Fibroblast of skin of scalp (primary cell): ENCODE measurements at places on chromosomes 2 and 18.

DNA sequence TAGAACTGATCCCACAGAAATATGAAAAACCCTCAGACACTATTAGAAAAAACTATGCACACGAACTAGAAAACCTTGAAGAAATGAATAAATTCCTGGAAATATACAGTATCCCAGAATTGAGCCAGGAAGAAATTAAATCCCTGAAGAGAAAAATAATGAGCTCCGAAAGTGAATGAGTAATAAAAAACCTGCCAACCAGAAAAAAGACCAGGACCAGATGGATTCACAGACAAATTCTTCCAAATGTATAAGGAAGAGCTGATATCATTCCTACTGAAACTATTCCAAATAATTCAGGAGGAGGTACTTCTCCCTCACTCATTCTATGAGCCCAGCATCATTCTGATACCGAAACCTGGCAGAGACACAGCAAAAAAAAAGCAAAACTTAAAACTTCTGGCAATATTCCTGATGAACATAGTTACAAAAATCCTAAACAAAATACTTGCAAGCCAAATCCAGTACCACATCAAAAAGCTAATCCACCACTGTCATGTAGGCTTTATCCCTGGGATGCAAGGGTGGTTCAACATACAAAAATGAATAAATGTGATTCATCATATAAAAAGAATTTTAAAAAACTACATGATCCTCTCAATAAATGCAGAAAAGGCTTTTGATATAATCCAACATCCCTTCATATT is 1397.6 kb upstream of the DDX18 start:
- DNase-seq = peak; percentile 50

DNA sequence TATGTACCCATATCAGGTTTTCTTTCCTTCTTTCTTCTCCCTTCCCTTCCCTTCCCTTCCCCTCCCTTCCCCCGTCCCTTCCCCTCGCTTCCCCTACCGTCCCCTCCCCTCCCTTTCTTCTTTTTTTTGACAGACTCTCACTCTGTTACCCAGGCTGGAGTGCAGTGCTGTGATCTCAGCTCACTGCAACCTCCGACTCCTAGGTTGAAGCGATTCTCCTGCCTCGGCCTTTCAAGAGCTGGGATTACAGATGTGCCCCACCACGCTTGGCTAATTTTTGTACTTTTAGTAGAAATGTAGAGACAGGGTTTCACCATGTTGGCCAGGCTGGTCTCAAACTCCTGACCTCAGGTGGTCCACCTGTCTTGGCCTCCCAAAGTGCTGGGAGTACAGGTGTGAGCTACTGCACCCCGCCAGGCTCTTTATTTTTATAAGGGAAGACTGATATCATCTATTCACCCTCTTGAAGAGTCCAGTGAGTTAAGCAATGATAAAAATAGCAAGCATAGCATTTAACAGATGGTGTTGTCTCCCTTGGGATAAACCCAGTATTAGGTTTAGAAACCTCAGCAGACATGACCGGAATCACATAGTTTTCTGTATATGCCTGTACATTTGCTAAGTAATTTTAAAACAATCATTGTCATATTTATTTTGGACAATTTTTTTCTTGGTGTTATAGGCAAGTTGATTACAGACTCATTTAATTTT is 888.4 kb downstream of the TRIB2 start:
- DNase-seq = peak; percentile 3

- DNase-seq = peak; percentile 45
Observed at GRCh38 chr2:68282811-68283418, 30.6 kb upstream of the PPP3R1 start.

DNA sequence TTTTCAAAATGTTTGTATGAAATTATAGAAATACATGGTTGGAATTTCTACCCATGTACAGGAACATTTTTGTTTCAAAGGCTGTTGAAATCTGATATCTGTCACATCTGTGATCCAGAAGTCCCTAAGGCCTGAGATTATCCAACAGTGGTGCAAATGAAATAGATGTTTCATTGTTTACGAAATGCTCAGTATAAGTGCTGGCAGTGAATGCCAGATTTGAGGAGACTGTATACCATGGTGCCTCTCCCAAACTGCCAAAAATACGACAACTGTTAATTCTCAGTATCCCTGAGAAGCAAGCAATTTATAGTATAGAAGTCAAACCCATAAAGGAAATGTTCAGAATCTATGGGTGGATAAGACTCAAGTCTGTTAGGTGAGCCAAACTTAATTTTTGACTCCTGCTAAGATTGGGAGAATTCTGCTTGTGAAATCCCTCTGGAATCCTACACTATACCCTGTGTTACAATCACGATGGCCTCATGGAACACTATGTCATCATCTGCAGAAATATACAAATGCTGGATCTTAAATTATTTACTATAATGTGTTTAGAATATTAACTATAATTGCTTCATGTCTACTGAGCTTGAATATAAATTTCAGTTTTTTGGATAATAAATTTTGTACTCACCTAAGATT is 71.2 kb upstream of the DOCK10 start:
- DNase-seq = peak; percentile 31

DNA sequence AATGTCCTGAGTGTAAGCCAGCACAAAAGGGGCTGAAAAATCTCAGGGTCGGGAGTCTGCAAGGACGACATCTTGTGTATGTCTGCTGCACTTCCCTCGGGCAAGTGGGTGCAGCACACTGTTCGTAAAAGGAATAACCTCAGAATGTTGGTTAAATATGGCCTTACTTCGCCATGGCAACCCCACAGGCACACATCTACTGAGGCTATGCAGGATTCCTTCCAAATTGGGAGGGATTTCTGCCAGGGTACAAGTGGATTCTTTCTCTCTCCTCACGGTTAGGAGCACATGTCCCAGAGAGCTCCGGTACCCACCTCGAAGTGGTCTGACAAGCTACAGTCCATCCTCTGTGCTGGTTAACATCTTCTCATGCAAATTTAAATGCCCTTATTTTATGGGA is 277.7 kb upstream of the PXDN start:
- no peak for DNase-seq

DNA sequence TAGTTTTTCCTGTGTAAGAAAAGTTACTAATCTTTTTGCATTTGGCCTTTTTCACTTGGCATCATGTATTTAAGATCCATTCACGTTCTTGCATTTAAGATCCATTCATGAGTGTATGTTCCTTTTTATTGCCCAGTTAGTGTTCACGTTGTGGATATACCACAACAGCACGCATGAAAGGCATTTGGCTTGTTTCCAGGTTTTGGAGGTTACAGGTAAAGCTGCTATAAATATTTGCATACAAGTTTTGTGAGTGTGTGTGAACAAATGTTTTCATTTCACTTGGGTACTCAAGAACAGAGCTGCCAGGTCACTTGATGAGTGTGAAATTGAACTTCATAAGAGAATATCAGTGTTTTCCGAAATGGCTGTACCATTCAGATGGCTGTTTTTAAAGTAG is 121.2 kb downstream of the CCBE1 start:
- no peak for DNase-seq

- DNase-seq = no peak
Observed at GRCh38 chr18:213966-214365, 53.9 kb downstream of the THOC1 start.

- no peak for DNase-seq
Observed at GRCh38 chr2:217931846-217932560, 70.8 kb downstream of the TNS1 start.

DNA sequence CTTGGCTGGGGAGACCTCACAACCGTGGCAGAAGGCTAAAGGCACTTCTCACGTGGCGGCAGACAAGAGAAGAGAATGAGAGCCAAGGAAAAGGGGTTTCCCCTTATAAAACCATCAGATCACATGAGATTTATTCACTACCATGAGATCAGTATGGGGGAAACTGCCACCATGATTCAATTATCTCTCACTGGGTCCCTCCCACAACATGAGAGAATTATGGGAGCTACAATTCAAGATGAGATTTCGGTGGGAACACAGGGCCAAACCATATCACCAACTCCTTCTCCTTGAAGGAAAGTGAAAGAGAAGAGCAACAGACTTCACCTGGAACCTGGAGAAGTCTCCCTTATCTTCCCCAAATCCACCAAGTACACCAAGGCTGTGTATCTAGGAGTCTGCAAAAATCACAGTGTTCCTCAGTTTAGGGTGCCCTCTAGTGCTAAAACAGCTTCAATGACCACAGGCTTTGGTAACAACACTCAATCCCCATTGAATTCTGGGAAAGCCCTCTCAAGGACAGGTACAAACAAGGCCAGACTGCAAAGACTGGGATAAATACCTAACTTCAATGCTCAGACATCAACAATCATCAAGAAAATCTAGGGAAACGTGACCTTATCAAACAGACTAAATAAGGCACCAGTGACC is 148.8 kb upstream of the SRD5A2 start:
- DNase-seq = peak; percentile 26

DNA sequence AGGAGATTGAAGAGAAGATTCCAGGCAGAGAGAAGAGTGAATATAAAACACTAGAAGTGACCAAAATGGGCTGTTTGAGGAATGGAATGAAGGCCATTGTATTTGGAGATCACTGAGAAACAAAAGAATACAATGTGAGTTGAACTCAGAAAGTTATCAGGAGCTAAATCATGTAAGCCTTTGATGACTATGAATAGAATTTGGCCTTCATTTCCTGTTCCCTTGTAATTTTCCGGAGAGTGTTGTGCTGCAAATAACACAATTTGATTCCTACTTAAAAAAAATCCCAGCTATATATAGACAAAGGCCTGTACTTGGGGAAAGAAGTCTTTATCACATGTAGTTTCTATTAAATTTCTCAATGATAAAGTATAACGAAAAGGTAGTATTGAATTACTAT is 33.7 kb upstream of the KYNU start:
- DNase-seq = no peak

GRCh38 chr2:164388511-164388910 is 232.8 kb downstream of the GRB14 start:
- DNase-seq = peak; percentile 80

DNA sequence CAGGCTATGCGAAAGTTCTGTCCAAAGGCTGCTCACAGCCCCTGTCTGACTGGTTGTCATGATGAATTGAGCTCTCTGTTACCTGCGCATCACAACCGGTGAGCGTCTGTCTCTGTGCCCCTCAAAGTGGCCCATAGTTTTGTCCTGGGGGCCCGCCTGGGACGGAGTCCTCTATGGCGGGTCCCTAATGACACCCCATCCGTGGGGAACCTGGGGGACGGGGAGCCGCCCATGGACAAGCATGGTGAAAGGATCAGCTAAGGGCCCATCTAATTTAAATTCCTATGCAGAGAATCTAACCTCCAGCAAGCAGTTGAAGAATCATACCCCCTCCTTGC is 473 bp downstream of the ELMOD3 start:
- DNase-seq = no peak

GRCh38 chr2:73110168-73111072 is 2.3 kb downstream of the RAB11FIP5 start:
- peak; percentile 53 for DNase-seq

DNA sequence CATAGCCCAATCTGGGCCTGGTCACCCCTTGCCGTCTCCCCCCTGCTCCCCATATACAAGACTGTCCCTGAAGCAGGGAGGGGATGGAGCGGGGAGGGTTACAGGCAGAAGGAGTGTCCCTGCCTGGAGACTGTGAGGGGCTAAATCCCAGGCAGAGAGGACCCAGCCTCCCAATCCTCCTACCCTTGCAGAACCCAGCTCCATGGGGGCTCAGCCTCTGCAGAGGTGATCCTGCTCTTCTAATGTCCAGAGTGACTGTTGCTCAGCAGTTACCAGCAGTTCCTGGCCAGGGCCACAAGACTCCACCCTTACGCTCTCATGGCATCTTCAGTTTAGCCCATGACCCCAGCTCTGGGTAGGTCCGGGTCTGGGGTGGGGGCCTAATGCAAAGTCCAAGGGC is 58.1 kb downstream of the COA5 start:
- no peak for DNase-seq

GRCh38 chr2:4588606-4589005 is 885.2 kb downstream of the DCDC2C start:
- no peak for DNase-seq

DNA sequence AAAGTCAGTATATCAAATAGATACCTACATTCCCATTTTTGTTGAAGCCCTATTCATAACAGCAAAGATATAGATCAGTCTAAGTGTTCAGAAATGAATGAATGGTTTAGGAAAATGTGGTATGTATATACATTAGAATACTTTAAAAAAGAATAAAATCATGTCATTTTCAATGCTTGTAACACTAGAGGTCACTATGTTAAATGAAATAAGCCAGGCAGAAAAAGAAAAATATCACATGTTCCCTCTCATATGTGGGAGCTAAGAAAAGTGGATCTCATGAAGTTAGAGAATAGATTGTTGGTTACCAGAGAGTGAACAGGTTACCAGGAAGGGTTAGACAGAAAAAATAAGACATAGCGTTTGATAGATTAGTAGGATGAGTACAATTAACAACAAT is 1111.0 kb upstream of the SLC39A10 start:
- peak; percentile 18 for DNase-seq

- DNase-seq = no peak
Observed at GRCh38 chr2:226794196-226794661, 5.4 kb downstream of the IRS1 start.

GRCh38 chr2:156434461-156435291 is 1.5 kb upstream of the GPD2 start:
- DNase-seq = peak; percentile 80

DNA sequence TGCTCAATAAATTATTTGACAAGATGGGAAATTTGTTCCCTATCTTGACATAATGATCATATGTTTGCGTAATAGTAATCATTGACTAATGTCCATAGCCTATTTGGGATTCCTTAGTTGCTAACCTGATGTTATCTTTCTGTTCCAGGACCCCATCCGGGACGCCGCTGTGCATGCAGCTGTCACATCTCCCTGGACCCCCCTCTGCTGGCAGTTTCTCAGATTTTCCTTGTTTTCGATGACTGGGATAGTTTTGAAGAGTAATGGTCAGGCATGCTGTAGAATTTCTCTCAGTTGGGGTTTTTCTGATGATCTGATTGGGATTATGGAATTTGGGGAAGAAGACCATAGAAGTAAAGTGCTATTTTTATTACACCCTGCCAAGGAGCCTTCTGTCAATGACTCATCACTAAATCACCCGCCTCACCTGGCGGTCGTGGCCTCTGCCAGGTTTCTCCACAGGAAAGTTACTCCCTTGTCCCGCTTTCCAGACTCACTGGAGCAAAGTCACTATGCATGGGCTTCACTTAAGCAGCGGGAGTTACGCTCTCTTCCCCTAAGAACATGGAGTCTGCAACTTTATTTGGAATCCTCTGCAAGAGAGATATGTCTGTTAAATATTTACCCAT is 19.9 kb upstream of the TMEM18 start:
- no peak for DNase-seq

GRCh38 chr2:101328474-101329007 is 20.0 kb upstream of the RNF149 start:
- no peak for DNase-seq

DNA sequence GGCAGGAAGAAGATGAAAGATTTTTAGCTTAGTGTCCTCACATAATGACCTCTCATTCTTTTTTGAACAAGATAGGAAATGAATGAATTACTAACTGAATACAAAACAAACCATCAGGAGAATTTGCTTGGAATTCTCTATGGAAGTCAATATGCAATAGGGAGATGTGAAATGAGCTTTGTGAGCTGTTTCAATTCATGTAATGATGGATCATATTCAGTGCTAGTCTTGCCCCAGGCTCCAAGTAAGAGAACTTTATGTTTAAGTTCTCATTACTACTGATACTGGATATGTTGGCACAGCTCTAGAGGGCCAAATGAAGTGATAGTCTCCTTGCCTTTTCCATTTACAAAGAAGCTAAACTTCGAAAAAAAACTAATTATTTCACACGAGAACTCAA is 29.2 kb downstream of the MYOM1 start:
- no peak for DNase-seq

GRCh38 chr2:134674687-134675086 is 44.1 kb downstream of the TMEM163 start:
- no peak for DNase-seq

- DNase-seq = no peak
Observed at GRCh38 chr18:23208600-23208999, 73.3 kb downstream of the CABLES1 start.

- peak; percentile 67 for DNase-seq
Observed at GRCh38 chr2:173424886-173425285, 70.2 kb downstream of the CDCA7 start.
